ENCODE measurements at places on chromosomes 2 and 18.

DNA sequence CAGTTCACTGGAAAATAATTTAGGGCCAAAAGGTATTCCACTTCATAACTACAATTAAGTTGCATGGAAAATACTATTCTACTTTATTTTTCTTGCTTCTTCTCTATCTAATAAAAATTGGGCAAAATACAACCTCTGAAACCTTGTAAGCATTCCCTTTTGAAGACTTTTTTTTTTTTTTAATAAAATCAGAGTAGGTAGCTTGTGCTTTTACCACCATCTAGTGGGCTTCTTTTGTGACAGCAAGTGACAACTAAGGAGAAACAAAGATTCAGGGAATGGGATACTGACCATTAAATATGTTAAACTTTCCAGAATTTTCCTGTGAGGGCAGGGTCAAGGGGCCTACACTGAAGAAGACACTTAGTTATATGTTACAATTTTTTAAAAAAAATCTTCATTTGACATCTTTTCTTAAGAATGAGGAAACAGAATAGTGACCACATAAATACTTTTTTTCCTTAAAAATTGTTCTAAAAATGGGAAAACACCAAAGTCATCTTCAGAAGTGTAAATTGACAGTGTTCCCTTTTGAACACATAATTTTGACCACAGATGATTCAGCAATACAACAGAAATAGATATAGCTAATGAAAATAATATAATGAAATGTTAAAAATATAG lies 1183.2 kb upstream of the ACVR2A start:
- H3K4me1 ChIP-seq = no peaks in the 10 kb centered on the region
- H3K36me3 ChIP-seq = no peaks in the 10 kb centered on the region
- no peak overlapping the region for H3K4me3 ChIP-seq
- peaks cover 2% of the 10 kb centered on the region for H3K27me3 ChIP-seq
- DNase-seq = no peak

GRCh38 chr2:222733846-222734702 lies 62.6 kb downstream of the MOGAT1 start:
- H3K36me3 ChIP-seq = peaks cover 2% of the 10 kb centered on the region
- H3K27ac ChIP-seq = no peak overlapping the region
- peaks cover 74% of the 10 kb centered on the region for H3K27me3 ChIP-seq
- no peak overlapping the region for H3K4me3 ChIP-seq
- no peak for DNase-seq

GRCh38 chr2:33168922-33169321 lies 222.2 kb downstream of the LTBP1 start:
- no peak overlapping the region for H3K27ac ChIP-seq
- H3K4me1 ChIP-seq = no peaks in the 10 kb centered on the region
- DNase-seq = no peak
- H3K4me3 ChIP-seq = no peak overlapping the region

DNA sequence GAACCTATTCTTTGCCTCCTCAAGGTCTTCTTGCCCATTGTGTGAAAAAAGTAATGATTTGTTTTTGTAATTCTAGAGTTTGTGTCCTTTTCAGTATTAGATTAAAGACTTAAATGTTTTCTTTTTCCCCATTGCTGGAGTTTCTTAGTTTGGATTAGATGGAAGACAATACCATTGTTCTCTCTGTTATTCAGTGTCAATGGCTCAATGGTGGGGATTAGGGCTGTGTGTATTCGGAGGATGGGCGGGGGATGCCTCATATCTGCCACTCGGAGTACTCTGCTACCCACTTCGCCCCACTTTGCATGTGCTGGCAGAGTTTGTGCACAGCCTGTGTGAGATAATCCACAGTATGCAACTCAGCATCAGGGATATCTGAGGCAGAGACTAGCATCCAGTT lies 90.1 kb downstream of the KLHL29 start:
- peaks cover 60% of the 10 kb centered on the region for H3K27me3 ChIP-seq
- peaks cover 2% of the 10 kb centered on the region for H3K4me1 ChIP-seq
- no peak for DNase-seq
- no peak overlapping the region for H3K4me3 ChIP-seq
- no peaks in the 10 kb centered on the region for H3K36me3 ChIP-seq
- H3K27ac ChIP-seq = no peak overlapping the region

DNA sequence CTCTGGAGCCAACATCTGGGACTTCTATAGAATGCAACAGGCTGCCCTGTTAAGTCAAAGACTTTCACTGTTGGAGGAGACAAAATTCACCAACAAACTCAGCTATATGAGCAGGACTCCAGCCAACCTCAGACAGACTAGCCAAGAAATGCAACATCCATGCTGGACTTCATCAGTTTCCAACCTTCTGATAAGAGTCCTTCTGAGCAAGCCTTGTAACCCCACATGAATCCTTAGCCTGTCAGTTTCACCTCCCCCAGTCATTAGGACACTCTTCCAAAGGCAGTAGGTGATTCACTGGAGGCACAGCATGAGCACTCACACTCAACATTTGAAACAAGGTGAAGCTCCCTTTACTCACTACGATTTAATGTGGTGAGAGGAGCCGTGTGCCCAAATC lies 5.8 kb downstream of the TBC1D8 start:
- DNase-seq = no peak
- H3K27ac ChIP-seq = no peak overlapping the region
- H3K27me3 ChIP-seq = peaks cover 62% of the 10 kb centered on the region
- no peak overlapping the region for H3K4me3 ChIP-seq
- peaks cover 3% of the 10 kb centered on the region for H3K36me3 ChIP-seq

DNA sequence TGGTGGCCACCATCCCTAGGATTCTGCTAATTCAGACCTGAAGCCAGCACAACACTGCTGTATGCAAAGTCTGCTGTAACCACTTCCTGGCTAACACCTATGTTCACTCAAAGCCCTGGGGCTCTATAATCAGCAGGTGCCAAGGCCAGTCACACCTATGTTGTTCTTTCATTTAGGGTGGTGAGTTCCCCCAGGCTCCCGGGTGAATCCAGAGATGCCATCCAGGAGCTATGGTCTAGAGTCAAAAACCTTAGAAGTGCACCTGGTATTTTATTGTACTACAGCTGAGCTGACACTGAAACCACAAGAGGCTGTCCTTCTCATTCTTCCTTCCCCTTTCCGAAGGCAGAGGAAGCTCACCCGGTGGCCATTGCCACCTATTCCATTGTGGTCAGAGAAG lies 46.2 kb upstream of the CCDC141 start:
- no peak overlapping the region for H3K4me3 ChIP-seq
- H3K27me3 ChIP-seq = peaks cover 7% of the 10 kb centered on the region
- no peak for DNase-seq
- H3K36me3 ChIP-seq = peaks cover 2% of the 10 kb centered on the region

- DNase-seq = no peak
- no peaks in the 10 kb centered on the region for H3K27me3 ChIP-seq
- H3K36me3 ChIP-seq = no peaks in the 10 kb centered on the region
- no peak overlapping the region for H3K27ac ChIP-seq
- H3K4me3 ChIP-seq = no peak overlapping the region
- no peaks in the 10 kb centered on the region for H3K4me1 ChIP-seq
Observed at GRCh38 chr2:187574969-187575750, 20.9 kb upstream of the TFPI start.

- no peaks in the 10 kb centered on the region for H3K4me1 ChIP-seq
- DNase-seq = no peak
- H3K27ac ChIP-seq = no peak overlapping the region
Observed at GRCh38 chr2:156986339-156986988, 271.0 kb upstream of the GALNT5 start.
